ENCODE measurements at places on chromosomes 4 and X. TPM values are rescaled to one million over a fixed set of nuclear protein-coding genes. Genes with fewer than 3 reads are reported as not detected.

- DNase-seq: no peak
Measured at GRCh38 chr4:124833831-124834505, 121.4 kb upstream of the ANKRD50 start.

DNA sequence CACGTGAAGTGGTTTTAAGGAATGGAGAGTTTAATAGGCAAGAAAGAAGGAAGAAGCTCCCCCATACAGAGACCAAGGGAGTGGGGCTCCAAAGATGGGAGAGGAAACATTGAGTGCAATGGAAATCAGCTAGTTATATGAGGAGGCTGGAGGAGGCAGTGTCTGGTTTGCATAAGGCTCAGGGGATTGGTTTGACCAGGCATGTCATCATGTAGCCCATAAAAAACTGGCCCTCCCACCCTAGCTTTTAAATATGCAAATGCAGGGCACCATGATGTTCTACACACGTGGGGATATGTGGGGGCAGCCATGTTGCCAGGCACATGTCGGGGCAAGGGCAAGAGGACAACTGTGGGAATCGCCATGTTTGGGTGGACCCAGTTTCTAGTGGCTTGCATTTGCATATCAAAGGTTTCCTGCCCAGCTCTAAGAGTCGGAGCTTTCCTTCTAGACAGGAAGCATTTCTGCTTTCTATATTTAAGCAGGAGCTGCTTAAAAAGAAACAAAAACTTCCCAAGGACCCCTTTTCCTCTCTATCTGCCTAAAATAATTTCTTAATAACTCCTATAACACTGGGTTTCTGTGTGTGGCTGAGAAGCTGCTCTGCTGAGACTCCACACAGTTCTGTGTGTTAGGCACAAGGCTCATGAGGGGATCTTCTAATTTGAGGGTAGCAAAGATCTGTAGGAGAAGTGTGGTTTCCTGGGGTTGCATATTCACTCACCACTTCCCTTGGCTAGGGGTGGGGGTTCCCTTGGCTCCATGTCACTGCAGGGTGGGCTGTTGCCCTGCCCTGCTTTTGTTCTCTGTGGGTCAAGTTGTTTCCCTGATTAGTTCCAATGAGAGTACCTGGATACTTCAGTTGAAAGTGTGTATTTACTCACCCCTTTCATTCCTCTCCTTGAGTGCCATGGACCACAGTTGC, 113.5 kb downstream of the VSIG4 start:
- DNase-seq: no peak

The KDM5C gene
- 80.6 TPM for polyA plus RNA-seq

DNA sequence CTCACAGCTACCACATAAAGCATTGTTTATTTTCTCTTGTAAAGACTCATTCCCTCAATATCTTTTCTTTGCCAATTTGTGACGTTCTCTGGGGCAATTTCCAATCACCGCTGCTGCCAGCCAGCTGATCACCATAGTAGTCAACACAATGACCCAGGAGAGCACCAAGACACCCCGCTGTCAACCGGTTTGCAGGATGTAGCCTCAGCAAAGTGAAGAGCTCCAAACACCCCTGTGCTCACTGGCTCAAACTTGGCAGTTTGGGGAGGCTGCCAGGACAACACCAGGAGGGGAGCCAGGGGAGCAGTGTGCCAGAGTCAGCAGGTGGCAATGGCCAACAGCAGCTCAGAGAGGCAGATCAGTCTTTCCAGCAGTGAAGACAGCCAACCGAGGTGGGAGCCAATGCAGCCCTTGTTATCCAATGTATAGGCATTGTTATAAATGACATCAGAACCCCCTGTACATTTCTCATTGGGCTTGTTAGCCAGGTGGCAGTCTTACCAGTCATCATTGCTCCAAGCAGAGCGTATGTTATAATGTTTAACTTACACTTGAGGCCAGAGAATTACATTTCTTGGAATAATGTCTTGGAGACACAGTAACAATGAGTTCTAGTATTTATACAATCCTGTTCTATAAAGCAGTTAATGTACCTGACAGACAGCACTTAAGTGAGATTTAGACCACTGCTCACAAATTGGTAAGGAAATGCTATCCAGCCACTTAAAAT, 274.9 kb upstream of the GK2 start:
- no peak for DNase-seq

The FGFBP2 gene
- polyA plus RNA-seq: 0.48 TPM

- peak; percentile 69 for DNase-seq
Measured at GRCh38 chr4:157220371-157220881, at the start of gene GRIA2. Gene GRIA2, plus strand, starts transcription at chr4:157220728. Its CDS starts 315 bp downstream, at chr4:157221043.

The PABPC1L2A gene
- not detected for polyA plus RNA-seq

GRCh38 chrX:14309431-14309830, 219.9 kb upstream of the GLRA2 start:
- no peak for DNase-seq

GRCh38 chr4:141860974-141861373, 224.6 kb downstream of the IL15 start:
- DNase-seq: no peak

DNA sequence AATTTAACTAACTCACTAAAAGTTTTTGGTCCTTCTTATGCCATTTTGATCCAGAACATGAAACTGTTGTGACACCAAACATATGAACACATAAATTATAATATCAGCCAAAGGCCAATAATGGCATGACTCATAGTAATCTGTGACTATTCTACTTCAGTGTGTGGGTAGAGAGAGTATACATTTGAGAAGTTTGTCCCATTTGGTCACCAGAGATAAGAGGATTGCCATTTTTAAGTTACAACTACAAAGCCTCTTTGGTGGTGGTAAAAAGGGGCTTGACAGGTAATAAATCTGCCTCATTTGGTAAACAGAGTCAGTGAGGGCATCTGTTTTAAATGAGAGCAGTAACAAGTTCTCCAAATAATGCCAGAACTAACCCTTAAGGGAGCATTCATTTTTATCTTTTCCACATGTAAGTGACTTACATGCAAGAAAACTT, 117.9 kb downstream of the TBC1D19 start:
- no peak for DNase-seq

Measured in left renal cortex interstitium (tissue), 4 donors.